ENCODE measurements at places on chromosomes 16 and 17.

- DNase-seq, result no peak
Observed at GRCh38 chr17:16927641-16928321, 44.1 kb downstream of the TNFRSF13B start.

DNA sequence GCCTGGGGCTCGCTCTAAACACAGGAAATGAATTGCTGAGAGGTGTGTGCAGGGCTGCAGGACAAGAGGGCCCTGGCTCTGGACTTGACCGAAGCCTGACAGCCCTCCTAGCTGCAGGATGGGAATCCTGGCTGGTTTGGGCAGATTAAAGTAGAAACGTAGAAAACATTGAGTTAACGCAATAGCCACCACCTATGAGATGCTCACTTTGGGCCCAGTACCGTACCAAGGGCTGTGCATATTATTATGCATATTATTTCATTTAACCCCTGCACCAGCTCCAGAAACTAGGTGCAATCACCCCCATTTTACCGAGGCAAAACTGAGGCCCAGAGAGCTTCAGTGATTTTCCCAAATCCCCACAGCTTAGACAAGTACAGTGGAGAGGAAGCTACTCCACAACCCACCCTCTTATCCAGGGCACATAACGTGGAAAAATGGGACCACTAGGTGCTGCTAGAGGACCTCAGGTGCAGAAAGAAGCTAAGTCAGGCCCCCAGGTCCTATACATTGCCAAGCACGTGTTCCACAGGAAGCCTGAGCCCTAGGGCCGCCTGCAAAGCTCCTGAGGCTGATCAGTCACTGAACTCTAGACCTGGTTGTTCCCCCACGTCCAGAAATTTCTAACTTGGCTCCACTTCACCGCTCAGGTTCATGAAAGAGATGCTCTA lies 79.2 kb downstream of the MYH11 start:
- no peak for DNase-seq

- DNase-seq, result no peak
Observed at GRCh38 chr17:81096741-81097133, 61.8 kb downstream of the BAIAP2 start.

DNA sequence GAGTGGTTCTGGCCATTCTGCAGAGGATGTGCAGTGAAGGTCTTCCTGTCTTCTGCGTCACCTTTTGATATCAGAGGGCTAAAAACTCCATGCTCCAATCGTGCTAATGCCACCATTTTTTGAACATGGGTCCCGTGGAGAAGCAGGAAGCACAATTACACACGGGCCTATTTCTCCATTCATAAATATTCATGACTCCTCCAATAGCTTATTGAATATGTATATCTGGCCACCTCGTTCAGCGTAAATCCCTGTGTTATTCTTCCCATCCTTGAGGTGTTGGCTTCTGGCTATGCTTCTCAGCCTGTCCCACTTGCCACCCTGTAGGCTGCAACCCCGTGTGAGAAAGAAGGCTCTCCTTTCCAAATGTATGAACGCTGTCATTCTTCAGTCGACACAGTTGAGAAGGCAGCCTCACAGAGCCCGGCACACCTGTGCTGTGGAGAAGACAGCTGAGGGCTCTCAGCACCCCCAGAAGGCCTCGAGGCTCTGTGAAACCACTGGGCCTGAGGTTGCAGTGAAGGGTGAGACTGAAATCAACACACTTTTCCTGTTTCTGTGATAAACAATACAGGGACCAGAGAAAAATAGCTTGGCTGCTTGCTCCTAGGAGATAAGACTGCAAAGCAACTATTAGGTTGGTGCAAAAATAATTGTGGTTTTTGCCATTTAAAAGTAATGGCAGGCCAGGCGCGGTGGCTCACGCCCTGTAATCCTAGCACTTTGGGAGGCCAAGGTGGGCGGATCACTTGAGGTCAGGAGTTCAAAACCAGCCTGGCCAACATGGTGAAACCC lies 4.9 kb upstream of the ANKRD40CL start:
- DNase-seq, result no peak

- DNase-seq, result no peak
Observed at GRCh38 chr16:83721676-83722075, 86.1 kb upstream of the HSBP1 start.

DNA sequence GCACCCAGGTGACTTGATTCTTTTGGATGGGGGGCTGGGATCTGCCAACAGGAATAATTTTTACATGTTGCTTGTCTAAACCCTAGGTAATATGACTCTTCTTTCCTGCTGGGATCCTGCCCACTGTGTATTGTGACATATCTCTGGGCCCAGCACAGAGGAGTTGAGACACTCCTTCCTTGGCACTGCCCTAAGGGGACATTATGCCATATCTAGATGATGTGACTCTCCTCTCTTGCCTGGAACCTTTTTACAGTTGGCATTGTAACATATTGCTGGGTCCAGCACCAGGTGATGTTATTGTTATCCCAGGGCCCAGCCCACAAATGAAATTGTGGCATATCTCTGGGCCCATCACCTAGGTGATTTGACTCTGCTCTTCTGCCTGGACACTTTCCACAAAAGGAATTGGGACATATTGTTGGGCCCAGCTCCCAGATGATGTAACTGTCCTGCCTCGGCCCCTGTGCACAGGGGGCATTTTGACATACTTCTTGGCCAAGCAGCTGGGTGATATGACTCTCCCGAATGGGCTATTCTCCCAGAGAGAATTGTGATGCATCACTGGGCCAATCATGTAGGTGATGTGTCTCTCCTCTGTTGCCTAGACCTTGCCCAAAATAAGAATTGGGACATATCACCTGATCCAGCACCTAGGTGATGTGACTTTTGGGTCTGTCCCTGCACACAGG lies 1837.7 kb downstream of the TP53TG3F start:
- no peak for DNase-seq

GRCh38 chr16:86191663-86192062 lies 292.7 kb downstream of the IRF8 start:
- no peak for DNase-seq
